ENCODE measurements at places on chromosomes 4 and X. TPM values are rescaled to one million over a fixed set of nuclear protein-coding genes. Genes with fewer than 3 reads are reported as not detected.

Gene CWH43
- total RNA-seq: not detected

Gene PGAM4
- not detected for total RNA-seq

Gene SYTL4
- not detected for total RNA-seq

Gene UGT2B7
- not detected for total RNA-seq

Gene CXCL5
- total RNA-seq: not detected

Gene COL25A1
- 0.08 TPM for total RNA-seq

Gene DCAF4L1
- total RNA-seq: 0.73 TPM

Gene MAGEB5
- total RNA-seq: not detected
